ENCODE measurements at places on chromosomes 7 and 10. TPM values are rescaled to one million over a fixed set of nuclear protein-coding genes. Genes with fewer than 3 reads are reported as not detected.

Gene TACC2
- total RNA-seq, result 92.6 TPM

Gene OR2A42
- total RNA-seq, result not detected

Gene MBL2
- total RNA-seq, result not detected

Gene CALY
- total RNA-seq, result 0.32 TPM

Gene DPP6
- not detected for total RNA-seq

Gene MKX
- total RNA-seq, result not detected

Gene FAM237B
- total RNA-seq, result 0.04 TPM

Gene TCF7L2
- total RNA-seq, result 27.8 TPM

Gene MMD2
- not detected for total RNA-seq

Gene SEMA4G
- 9.2 TPM for total RNA-seq

Gene OPN1SW
- total RNA-seq, result not detected

Gene PTPN20
- 3.7 TPM for total RNA-seq

Gene GSTO2
- total RNA-seq, result 1.9 TPM

Gene FAM241B
- 13.3 TPM for total RNA-seq

Gene SEMA3E
- total RNA-seq, result 2.0 TPM

Gene SAMD9L
- 0.45 TPM for total RNA-seq

Gene GPR15LG
- total RNA-seq, result 0.21 TPM

Gene CARD11
- total RNA-seq, result 2.7 TPM

Gene ADCY1
- 2.6 TPM for total RNA-seq

Gene BAMBI
- 9.3 TPM for total RNA-seq

Gene ST8SIA6
- 0.09 TPM for total RNA-seq

Gene UCN3
- not detected for total RNA-seq

Gene DRGX
- total RNA-seq, result not detected

Gene COL28A1
- total RNA-seq, result 0.85 TPM

Gene CHAT
- not detected for total RNA-seq

Gene FAM25G
- not detected for total RNA-seq

Gene EGFR
- 94.9 TPM for total RNA-seq

Gene SYT15B
- 2.3 TPM for total RNA-seq
